ENCODE measurements at places on chromosomes 3 and 15. TPM values are rescaled to one million over a fixed set of nuclear protein-coding genes. Genes with fewer than 3 reads are reported as not detected.

CFAP100 gene
- total RNA-seq, result not detected

DNA sequence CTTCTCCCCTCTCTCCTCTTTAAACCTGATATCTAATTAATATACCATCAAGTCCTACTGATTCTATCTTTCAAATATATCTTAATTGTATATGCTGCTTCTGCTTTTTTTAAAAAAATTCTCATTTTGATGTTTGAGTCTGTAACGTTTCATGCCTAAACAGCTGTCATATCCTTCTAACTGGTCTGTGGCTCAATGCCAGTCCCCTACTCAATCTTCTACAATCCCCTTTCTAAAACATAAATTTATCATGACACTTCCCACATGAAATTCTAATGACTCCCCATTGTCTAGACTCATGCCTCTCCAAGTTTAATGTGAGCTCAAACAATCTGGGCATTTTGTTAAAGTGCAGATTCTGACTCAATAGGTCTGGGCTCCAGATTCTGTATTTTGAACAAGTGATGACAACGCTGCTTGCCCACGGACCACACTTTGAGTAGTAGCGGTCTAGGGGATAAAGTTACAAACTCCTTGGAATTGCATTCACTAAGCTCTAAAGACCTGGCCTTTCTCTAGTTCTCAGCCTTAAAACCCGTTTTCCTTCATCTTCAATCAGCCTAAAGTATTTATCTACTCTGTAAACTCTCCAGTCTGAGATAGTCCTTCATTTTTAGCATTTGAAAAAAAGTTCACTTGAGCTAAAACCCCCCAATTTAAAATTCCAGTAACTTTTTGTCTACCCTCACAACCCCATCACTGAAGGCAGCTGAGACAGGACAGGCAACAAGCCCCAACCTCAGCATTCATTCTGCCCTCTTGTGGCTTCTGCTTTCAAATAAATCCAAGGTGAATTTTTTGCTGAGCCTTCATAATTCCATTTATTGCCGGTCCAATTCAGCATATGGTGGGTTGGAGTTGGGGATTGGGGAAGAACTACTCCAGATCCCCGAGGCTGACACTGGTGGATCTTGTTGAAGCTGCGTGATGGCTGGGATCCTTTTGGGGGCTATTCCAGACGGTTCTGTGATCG lies 88.1 kb upstream of the THRB start:
- DNase-seq, result no peak
- H3K4me3 ChIP-seq, result no peak overlapping the region
- H3K27ac ChIP-seq, result no peak overlapping the region

DNA sequence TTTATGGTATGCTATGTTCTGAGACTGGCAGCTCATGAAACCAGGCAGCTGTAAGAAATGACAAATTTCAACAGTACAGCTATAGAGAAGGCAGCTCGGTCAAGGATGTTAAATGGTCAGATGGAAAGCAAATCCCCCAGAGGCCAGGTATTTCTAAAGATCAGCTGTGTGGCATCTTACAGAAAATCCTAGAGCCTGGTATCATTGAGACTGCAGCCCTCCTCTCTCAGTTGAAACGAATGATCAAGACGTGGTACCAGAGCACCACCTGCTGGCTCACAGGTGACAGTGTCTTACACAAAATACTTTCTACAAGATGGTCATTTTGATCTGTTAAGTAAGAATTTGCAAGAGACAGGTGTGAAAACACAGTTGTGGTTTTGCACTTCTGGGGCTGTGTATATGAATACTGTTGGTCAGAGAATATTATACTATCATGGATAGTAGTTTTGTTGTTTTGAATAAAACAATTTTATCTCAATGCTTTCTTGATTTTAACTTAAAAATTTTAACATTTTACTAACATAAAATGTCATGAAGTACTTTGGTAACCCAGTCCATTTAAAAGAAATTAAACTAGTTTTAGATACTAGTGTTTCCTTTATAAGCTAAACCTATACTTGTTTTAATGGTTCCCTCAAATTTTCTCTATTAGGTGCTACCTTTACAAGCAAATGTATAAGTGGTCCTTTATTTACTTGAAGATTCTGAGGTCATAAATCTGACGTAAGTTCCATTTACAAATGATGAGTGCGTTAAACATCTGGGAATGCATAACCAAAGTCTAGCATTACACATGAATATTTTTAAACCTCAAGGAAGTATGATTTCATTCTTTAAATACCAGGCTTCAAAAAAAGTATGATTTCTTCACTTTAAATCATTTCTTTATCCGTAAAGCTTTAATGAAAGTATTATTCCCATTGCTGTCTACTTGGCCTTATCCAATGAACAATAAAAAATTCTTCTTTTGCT lies 121.8 kb downstream of the PDZRN3 start:
- no peak overlapping the region for H3K4me3 ChIP-seq
- peaks cover 18% of the 10 kb centered on the region for H3K4me1 ChIP-seq
- H3K36me3 ChIP-seq, result no peaks in the 10 kb centered on the region
- H3K27ac ChIP-seq, result peak overlapping the region; percentile 66
- peak; percentile 92 for DNase-seq
- no peaks in the 10 kb centered on the region for H3K27me3 ChIP-seq

DNA sequence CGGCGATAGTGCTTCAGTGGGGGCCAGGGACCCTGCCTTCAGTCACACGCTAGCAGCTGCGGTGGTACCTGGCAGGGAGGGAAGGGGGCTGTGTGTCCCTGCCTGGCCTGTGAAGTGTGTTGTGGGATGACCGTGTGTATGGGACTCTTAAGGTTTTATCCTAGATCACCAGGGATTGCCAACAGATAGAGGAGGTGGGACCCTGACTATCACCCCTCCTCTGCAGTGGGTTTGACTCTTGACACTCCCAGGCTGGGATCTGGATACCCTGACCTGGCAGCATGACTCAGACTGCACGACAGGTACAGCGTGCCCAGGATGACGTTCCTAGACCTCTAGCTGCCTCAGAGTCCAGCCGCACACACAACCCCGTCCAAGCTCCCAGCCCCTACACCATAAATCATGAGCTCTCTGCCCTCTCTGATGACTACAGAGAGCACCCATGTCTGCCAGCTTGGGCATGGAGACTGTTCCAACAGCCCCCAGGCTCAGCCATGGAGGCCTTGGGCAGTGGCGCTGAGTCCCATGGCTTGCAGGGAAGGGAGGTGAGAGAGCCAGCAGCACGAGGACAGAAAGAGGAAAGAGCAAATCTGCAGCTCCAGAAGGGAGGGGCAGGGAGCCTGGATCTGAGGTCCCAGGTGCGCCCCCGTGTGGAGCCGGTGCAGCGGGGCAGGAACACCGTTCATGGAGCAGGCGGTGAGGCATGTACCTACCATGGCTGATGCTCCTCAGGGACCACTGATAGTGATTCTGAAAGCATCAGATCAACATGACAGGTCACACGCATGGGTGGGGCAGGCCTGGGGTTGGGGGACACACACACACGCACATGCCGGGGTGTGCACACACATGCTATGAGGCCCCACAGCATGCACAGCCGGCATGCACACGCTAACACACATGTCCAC lies 71.0 kb downstream of the ADAMTS7 start:
- no peak overlapping the region for H3K4me3 ChIP-seq
- no peaks in the 10 kb centered on the region for H3K4me1 ChIP-seq
- no peaks in the 10 kb centered on the region for H3K36me3 ChIP-seq
- H3K27ac ChIP-seq, result no peak overlapping the region

DNA sequence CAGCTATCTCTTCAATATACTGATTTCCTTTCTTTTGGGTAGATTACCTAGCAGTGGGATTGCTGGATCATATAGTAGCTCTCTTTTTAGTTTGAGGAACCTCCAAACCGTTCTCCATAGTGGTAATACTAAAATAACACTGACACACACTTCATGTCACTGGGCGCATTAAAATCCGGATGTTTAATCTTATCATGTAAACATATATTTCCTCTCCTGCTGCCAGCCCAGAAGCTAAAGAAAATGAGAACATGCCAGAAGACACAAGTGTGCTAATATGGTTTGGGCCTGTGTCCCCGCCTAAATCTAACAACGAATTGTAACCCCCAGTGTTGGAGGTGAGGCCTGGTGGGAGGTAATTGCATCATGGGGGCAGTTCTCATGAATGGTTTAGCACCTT lies 23.6 kb upstream of the KCNMB2 start:
- no peaks in the 10 kb centered on the region for H3K27me3 ChIP-seq
- no peak overlapping the region for H3K4me3 ChIP-seq
- DNase-seq, result no peak
- no peaks in the 10 kb centered on the region for H3K36me3 ChIP-seq

GRCh38 chr3:40566694-40567093 lies 41.9 kb downstream of the ZNF621 start:
- H3K36me3 ChIP-seq, result no peaks in the 10 kb centered on the region
- no peaks in the 10 kb centered on the region for H3K27me3 ChIP-seq
- no peak for DNase-seq
- no peaks in the 10 kb centered on the region for H3K4me1 ChIP-seq

- no peaks in the 10 kb centered on the region for H3K27me3 ChIP-seq
- no peaks in the 10 kb centered on the region for H3K36me3 ChIP-seq
- no peak overlapping the region for H3K27ac ChIP-seq
- peaks cover 10% of the 10 kb centered on the region for H3K4me1 ChIP-seq
Observed at GRCh38 chr15:36914466-36914865, 185.9 kb downstream of the MEIS2 start.

GRCh38 chr15:55968923-55969322 lies 24.5 kb downstream of the NEDD4 start:
- H3K4me1 ChIP-seq, result no peaks in the 10 kb centered on the region
- H3K27ac ChIP-seq, result no peak overlapping the region
- DNase-seq, result no peak
- no peak overlapping the region for H3K4me3 ChIP-seq
- H3K36me3 ChIP-seq, result peaks cover 4% of the 10 kb centered on the region

SHF gene
- total RNA-seq, result 4.6 TPM

NRROS gene
- total RNA-seq, result not detected

DNA sequence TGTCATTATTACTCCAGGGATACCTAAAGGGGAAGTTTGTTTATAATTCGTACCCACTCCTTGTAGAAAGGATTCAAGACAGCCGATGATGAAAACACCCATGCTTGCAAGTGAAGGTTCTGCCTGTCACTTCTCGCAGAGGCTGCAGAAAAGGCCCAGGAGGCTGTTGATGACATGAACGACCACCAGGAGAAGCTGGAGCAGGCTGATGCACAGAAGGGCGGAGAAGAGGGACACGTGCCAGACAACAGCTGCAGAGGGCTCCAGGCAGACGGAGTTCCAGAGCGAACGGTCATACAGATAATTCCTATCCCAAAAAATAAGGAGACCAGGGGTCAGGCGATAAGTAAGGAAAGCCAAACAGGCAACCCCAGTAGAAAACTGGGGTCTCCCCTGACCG lies 5.7 kb upstream of the DYNLT2B start:
- no peaks in the 10 kb centered on the region for H3K36me3 ChIP-seq
- no peaks in the 10 kb centered on the region for H3K4me1 ChIP-seq
- no peak overlapping the region for H3K27ac ChIP-seq
- H3K27me3 ChIP-seq, result no peaks in the 10 kb centered on the region

- H3K4me3 ChIP-seq, result no peak overlapping the region
- DNase-seq, result no peak
- no peaks in the 10 kb centered on the region for H3K4me1 ChIP-seq
- H3K27me3 ChIP-seq, result no peaks in the 10 kb centered on the region
- no peak overlapping the region for H3K27ac ChIP-seq
Observed at GRCh38 chr3:31755926-31756658, 223.4 kb downstream of the STT3B start.

DNA sequence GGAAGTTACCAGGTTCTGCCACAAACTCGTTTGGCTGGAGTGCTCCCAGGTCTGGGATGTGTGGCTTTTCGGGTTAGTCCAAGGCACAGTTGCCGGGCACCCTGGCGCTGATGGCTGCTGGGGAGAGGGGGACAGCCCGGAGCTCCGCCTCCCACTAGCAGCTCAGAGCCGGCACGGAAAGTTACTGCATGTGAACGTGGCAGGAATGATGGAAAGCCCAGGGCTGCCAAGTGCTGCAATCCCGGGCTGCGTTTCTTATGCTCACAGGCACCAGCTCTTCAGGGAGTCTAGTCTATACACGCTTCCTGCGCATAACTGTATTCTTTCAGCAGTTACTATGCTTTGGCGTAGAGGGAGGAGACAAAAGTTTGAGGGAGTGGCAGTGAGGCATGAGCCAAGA lies 141.8 kb upstream of the ICE2 start:
- peak; percentile 8 for DNase-seq
- H3K27ac ChIP-seq, result no peak overlapping the region
- no peak overlapping the region for H3K4me3 ChIP-seq
- no peaks in the 10 kb centered on the region for H3K27me3 ChIP-seq

PCLAF gene
- total RNA-seq, result 2.5 TPM

TTLL3 gene
- 29.8 TPM for total RNA-seq

GRCh38 chr3:88984832-88985231 lies 122.6 kb upstream of the EPHA3 start:
- H3K4me1 ChIP-seq, result peaks cover 4% of the 10 kb centered on the region
- no peaks in the 10 kb centered on the region for H3K36me3 ChIP-seq
- no peak overlapping the region for H3K4me3 ChIP-seq
- DNase-seq, result peak; percentile 19

DNA sequence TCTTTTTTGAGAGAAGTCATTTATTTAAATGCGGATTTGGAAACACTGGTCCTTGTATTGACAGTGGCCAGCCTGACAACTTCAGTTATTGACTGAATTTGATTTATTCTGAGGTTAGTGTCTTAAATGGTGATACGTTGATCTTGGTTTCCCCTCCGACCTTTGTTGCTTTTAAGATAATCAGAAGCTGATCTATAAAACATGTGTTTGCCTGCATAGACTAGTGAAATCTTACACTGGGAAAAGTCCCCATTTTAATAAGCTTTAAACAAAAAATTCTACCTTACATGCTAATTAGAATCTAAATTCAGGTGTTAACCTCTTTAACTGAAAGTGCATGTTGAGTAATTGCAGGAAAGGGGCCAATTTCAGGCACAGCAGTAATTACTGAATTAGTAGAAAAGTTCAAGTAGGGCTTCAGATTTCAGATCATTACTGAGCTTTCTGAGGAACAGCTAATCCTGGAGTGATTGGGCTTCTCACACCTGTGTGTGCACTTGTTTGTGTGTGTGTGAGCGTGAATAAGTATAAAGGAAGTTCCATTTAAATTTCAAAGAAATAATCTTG lies 221.4 kb downstream of the SOX2 start:
- no peak overlapping the region for H3K4me3 ChIP-seq
- H3K27me3 ChIP-seq, result no peaks in the 10 kb centered on the region
- H3K36me3 ChIP-seq, result no peaks in the 10 kb centered on the region
- H3K4me1 ChIP-seq, result no peaks in the 10 kb centered on the region
- DNase-seq, result no peak
- H3K27ac ChIP-seq, result no peak overlapping the region

GRCh38 chr15:50381438-50381837 lies 26.4 kb upstream of the GABPB1 start:
- no peaks in the 10 kb centered on the region for H3K36me3 ChIP-seq
- H3K4me1 ChIP-seq, result no peaks in the 10 kb centered on the region
- no peaks in the 10 kb centered on the region for H3K27me3 ChIP-seq
- DNase-seq, result no peak
- H3K27ac ChIP-seq, result no peak overlapping the region
- no peak overlapping the region for H3K4me3 ChIP-seq

Data from astrocyte (in vitro differentiated cells and primary cell).